ENCODE measurements at places on chromosomes 13 and 19.
A peak's percentile ranks its signal among the peaks of the same experiment; 100 is the strongest.

DNA sequence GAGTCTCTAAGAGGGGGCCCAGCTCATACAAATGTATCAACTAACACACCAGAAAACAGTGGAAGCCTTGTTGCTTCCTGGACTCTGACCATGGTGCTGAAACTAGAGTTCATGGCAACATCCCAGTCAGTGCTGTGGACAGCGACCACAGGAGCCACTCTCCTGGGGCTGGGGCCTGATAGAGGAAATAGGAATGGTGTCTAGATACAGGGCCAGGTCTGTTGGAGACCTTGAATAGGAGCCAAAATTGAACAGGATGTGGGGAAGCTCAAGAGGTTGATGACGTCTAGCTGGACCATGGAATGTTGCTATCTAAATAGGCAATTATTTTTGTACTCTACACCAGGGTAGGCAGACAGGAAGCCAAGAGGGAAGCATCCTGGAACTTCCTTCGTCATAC lies 21.7 kb downstream of the LILRB4 start:
- DNase-seq, result no peak

DNA sequence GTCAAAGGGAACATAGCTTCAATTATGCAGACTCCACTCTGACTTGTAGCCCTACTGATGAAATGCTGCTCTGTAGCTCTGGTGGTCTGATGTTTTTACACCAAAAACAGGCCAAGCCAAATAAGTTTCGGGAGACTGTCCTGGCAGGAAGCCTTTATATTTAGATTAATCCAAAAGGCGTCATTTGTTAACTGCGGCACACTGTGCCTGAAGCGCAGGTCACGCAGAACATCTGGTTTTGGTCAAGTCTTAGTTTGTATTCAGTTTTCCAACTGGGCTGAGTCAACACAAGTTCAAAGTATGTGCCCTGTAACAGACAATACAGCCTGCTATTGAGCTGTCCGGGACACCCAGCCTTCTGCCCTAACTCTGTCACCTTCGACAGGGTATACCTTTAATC lies 154.6 kb upstream of the IPO5 start:
- DNase-seq, result peak; percentile 55

GRCh38 chr19:46378268-46378667 lies 31.4 kb downstream of the PPP5C start:
- DNase-seq, result peak; percentile 86

GRCh38 chr13:42696191-42696590 lies 85.2 kb upstream of the FAM216B start:
- DNase-seq, result peak; percentile 52

- DNase-seq, result no peak
Observed at GRCh38 chr13:62337109-62337880, 921.6 kb upstream of the PCDH20 start.

- no peak for DNase-seq
Observed at GRCh38 chr19:15280048-15280725, 47.9 kb upstream of the EPHX3 start.

- no peak for DNase-seq
Observed at GRCh38 chr19:23095418-23095817, 21.4 kb upstream of the ZNF730 start.

DNA sequence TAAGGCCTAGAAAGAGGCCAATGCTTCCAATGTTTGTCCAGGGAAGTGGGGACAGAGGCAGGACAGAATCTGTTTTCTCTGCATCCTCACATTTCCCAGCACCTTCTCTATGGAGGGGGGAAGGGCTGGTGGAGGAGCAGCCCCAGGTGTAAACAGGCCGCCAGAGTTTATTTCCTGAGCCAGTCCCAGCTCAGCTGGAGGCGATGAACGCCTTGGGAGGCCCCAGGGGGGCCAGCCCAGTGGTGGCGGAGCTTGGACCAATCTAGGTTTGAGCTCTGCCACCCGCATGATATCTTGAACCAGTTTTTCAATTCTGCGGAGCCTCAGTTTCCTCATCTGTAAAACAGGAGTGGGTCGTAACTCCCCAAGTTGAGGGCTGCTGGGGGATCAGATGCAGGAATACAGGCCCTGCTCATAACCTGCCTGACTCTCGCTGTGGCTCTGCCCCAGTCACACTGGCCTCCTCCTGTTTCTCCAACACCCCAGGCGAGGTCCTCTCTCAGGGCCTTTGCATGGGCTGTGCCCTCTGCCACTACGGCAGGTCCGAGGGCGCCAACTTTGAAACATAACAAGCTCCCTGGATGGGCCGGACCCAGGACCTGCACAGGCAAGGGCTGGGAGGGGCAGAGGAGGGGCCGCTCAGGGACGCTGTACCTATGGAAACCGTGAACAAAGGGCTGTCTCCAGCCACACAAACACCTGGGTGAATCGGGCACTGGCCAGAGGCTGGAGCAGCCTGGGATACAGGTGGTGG lies 1.1 kb downstream of the TNFAIP8L1 start:
- DNase-seq, result no peak

DNA sequence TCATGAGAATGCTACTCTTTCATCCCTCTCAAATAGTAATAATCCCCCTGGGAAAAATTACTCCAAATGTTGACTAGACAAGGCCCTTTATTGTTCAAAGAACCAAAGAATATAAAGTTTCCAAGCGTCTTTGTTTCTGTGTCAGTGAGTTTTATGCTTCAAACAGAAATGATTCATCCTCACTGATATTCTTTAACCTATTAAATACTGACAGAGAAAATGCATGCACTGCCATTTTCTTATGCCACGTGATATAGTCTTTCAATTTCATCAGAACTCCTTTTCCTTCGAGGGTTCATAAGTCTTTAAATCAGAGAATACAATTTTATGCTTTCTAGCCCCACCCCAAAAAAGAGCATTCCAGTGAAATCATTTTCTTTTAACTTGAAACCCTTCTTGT lies 211.6 kb downstream of the SHISA2 start:
- DNase-seq, result no peak

GRCh38 chr13:74190999-74191398 lies 56.8 kb upstream of the KLF12 start:
- no peak for DNase-seq

- DNase-seq, result no peak
Observed at GRCh38 chr13:109768176-109768575, 18.2 kb downstream of the IRS2 start.

GRCh38 chr13:59451236-59451635 lies 712.5 kb downstream of the DIAPH3 start:
- no peak for DNase-seq

- DNase-seq, result no peak
Observed at GRCh38 chr19:7215176-7215575, 79.0 kb downstream of the INSR start.

DNA sequence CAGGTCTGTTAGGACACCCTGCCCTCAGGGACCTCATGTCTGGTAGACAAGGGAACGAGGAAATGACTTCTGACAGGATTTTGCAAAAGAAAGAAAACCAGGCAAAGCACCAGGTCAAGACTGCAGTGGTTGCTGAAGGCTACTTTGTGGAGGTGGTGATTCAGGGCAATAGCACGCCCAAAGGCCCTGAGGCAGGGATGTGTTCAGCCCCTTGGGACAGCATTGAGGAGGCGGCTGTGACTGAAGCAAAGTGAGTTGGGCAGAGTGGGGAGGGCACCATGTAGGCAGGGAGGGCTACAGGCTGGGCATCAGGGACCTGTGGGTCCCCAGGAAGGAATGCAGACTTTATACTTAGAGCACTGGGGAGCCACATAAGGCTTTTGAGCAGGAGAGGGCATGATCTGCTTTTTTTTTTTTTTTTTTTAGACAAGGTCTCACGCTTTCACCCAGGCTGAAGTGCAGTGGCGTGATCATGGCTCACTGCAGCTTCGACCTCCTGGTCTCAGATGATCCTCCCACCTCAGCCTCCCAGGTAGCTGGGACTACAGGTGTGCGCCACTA lies 10.8 kb upstream of the HOMER3 start:
- peak; percentile 53 for DNase-seq

DNA sequence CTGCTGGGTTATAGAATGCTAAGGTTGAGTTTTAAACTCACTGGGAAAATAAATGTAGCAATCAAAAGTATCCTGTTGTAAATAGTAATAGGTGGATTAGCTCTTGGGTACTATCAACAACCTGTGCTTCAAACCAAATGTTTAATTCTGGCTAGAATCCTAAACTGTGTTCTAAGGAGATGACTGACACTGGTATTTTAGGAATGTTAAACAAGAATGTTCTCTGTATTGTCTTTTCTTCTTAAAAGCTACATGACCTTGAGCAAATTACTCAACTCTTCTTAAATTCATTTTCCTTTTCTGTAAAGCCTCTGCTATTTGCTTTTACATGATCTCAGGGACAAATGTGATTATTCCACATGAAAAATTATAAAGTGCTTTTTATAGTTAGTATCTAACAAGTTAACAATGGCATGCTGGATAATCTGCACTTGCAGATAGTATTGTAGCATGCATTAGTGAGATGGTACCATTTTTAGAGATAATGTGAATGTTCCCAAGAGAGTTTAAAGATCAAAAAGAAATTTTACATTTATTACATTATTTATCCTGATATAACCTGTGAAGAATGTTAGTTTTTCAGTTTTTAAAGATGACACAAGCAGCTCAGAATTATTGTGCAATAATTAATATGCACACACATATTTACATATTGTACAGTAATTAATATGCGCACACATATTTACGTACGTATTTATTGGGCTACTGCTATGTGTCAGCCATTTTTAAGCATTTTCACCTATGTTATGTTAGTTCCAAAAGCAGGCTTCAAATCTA lies 13.6 kb upstream of the EPSTI1 start:
- peak; percentile 74 for DNase-seq

- DNase-seq, result no peak
Observed at GRCh38 chr19:2573916-2574315, 98.0 kb downstream of the GADD45B start.

GRCh38 chr19:18987456-18987855 lies 45.9 kb downstream of the SUGP2 start:
- DNase-seq, result no peak

DNA sequence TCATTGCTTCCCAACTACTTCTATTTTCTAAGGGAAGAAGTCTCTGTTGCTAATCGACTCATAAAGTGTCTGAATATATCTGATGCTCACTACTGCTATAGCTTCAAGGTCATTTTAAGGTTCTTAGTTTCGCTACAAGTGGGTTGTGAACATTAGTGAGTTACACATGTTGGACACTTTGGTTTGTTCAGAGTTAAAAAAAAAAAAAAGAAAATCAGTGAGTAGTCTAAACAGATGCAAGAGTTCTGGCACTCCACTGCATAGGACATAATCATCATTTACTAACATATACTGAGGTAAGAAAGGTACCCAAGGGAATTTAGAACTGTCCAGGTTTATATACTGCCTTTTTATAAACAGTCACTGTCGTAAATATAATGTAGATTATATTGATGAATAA lies 108.8 kb downstream of the KLF12 start:
- DNase-seq, result no peak

- no peak for DNase-seq
Observed at GRCh38 chr19:58203814-58204475, 21.1 kb downstream of the ZNF274 start.

DNA sequence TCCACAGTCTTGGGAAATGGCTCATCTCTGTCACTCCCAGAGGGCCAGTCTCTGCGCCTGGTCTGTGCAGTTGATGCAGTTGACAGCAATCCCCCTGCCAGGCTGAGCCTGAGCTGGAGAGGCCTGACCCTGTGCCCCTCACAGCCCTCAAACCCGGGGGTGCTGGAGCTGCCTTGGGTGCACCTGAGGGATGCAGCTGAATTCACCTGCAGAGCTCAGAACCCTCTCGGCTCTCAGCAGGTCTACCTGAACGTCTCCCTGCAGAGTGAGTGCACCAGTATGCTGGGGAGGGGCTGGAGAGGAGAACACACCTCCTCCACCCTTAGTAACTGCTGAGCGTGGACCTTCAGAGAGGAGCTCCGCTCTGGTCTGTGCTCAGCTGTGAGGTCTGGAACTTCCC lies 2.3 kb downstream of the SIGLEC9 start:
- DNase-seq, result no peak
